CD8-positive, alpha-beta memory T cell (primary cell): ENCODE measurements at places on chromosomes 1 and 21. TPM values are rescaled to one million over a fixed set of nuclear protein-coding genes. Genes with fewer than 3 reads are reported as not detected.

Gene TRABD2B
- total RNA-seq: not detected

Gene HTR6
- total RNA-seq: not detected

DNA sequence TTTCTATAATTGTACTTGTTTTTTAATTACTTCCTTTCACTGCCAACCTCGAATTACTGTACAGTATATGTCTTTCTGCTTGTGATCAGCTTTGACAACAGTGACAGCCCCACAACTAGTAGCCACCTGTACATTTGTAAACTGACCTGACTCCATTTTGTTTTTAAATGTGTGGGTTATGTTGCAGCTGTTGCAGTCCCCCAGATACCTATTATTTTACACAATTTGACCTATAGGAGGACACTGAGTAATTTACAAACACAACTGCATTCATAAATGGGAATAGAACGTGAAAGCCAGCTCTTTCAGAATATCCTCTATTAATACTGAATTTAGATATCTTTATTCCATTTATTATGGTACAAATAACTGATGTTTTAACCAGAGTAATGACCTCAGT, 2.5 kb upstream of the VAMP3 start:
- H3K27ac ChIP-seq: no peak overlapping the region
- H3K4me1 ChIP-seq: peaks cover 18% of the 10 kb centered on the region
- H3K27me3 ChIP-seq: no peaks in the 10 kb centered on the region
- no peak for DNase-seq

Gene KCNE1
- total RNA-seq: 0.11 TPM

Gene LENEP
- 0.62 TPM for total RNA-seq
